ENCODE measurements at places on chromosomes 3 and 15.

GRCh38 chr15:77168616-77169015, 97.7 kb upstream of the TSPAN3 start:
- DNase-seq = no peak

- no peak for DNase-seq
These were observed 322.1 kb downstream of the MEX3B start for GRCh38 chr15:81723701-81724100.

GRCh38 chr15:32738666-32739065, 20.9 kb downstream of the GREM1 start:
- DNase-seq = no peak

DNA sequence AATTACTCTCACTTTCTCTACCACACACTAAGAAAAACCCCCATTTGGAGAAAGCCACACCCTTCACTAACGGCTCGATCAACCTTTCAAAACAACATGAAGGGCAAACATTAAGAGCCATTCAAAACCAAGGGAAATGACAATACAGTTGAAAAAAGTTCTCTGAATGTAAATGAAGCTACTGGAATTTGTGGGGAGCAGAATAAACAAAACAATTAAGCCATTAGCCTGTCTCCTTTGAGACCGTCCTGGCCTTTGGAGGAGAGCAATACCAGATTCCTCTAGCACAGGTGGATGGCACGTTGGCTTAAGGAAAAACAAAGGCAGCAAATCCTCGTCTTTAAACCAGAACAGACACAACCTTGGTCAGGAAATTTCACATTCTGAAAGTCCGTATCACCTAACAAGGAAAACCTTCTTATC, 18.7 kb downstream of the MYO1E start:
- DNase-seq = no peak

Data from NCI-H1417 treated with DMSO at 0.1 percent for 48 hours (cell line).